ENCODE measurements at places on chromosomes 2 and 18. TPM values are rescaled to one million over a fixed set of nuclear protein-coding genes. Genes with fewer than 3 reads are reported as not detected.

The CRIM1 gene
- polyA plus RNA-seq = 79.7 TPM

DNA sequence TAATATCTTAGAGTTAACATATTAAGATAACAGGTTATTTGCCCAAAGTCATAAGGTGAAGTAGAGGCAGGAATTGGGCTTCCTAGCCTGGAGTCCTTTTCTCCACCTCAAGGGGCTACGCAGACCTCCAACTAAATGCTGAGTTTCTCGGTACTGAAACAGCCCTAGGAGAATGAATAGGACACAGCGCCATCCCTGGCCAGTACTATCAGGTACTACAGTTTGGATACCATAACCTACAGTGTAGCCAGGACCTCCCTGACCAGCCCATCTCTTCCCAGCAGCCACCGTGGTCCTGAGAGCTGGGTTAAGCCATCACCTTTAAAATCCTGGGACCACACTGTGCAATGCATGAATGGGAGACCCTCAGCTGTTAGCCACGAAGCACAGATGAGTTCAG lies 15.7 kb downstream of the CASP8 start:
- no peak for DNase-seq

GRCh38 chr2:99554238-99554637 lies 64.4 kb upstream of the REV1 start:
- no peak for DNase-seq

GRCh38 chr2:97953853-97954252 lies 41.9 kb downstream of the TMEM131 start:
- DNase-seq = no peak

- no peak for DNase-seq
Observed at GRCh38 chr2:223909001-223909741, 36.0 kb downstream of the WDFY1 start.

- DNase-seq = peak; percentile 1
Observed at GRCh38 chr18:75727456-75727855, 300.0 kb upstream of the SMIM21 start.

DNA sequence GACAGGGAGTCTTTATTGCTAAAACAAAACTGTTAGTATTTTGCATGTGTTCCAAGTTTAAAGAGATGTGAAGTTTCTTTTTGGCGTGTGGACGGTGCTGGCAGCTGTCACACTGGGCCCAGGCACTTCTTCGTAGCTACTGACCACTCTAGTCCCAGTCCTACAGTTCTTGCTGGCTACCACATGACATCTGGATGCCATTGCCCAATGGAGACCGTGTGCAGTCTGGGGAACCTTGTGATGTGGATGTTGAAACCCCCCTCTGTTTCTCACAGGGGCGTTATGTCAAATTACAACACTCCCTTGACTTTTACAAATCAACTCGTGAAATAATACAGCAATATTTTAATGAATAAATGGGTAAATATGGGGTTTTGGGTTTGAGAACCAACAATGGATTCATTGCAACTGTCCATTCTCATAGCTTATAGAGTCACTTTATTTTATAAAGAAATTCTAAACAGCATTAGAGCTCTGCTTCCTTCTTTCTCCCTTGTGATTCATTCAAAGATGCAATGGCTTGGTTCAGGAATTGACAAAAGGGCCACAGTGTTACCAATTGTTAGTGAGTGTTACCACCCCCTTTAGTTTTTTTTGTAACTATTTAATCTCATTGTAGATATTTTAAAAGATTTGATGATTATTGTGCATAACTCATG lies 1.2 kb downstream of the GPD2 start:
- no peak for DNase-seq

- no peak for DNase-seq
Observed at GRCh38 chr2:74037379-74037860, 52.7 kb downstream of the TET3 start.

DNA sequence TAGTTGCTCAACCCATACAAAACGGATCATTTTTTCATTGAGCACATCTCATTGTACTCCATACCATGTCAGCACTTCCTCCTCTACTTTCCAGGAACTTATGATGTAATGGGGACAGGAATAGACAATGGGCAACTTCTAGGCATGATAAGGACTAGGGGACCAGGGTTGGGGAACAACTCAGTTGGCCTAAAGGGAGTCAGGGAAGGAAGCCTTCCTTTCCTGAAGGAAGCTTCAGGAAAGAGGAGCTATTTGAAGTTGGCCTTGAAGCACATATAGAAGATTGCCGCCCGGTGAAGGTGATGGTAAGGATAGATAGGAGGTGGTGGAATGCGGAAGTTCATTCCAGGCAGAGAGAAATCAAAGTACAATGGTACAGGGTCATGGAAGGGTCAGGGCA lies 283.9 kb downstream of the SLC8A1 start:
- DNase-seq = no peak

DNA sequence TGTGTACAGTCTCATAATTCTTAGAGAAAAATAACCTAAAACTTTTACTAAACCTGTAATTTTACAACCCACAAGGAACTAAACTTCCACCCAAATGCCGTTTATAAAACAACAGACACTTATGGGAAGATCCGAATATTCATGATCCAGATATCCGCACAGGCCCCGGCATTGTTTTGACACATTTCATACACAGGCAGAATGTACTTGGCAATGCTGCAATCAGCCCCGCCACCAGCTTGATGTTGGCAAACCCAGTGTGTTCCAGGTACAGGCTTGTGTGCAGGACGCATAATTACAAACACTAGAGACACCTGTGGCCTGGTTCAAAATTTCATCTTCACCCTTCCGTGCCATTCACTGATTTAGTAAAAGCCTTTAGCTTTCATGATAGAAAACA lies 393.0 kb upstream of the SALL3 start:
- DNase-seq = no peak

The ADRA2B gene
- polyA plus RNA-seq = 4.5 TPM

The MAPK4 gene
- 10.5 TPM for polyA plus RNA-seq

DNA sequence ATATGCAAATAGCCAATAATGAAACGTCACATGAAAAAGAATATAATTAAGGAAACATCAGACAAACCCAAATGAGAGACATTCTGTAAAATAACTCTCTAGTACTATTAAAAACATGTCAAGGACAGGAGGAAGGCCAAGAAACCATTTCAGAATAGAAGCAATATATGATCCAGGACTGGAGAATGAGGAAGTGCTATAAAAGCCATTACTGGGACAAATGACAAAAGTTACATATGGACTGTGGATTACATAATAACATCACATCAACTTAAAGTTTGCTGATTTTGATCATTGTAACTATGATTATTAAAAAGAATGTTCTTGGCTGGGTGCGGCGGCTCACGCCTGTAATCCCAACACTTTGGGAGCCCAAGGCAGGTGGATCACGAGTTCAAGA lies 81.3 kb downstream of the CRACDL start:
- no peak for DNase-seq

- DNase-seq = no peak
Observed at GRCh38 chr2:67633212-67633856, 236.2 kb downstream of the ETAA1 start.

DNA sequence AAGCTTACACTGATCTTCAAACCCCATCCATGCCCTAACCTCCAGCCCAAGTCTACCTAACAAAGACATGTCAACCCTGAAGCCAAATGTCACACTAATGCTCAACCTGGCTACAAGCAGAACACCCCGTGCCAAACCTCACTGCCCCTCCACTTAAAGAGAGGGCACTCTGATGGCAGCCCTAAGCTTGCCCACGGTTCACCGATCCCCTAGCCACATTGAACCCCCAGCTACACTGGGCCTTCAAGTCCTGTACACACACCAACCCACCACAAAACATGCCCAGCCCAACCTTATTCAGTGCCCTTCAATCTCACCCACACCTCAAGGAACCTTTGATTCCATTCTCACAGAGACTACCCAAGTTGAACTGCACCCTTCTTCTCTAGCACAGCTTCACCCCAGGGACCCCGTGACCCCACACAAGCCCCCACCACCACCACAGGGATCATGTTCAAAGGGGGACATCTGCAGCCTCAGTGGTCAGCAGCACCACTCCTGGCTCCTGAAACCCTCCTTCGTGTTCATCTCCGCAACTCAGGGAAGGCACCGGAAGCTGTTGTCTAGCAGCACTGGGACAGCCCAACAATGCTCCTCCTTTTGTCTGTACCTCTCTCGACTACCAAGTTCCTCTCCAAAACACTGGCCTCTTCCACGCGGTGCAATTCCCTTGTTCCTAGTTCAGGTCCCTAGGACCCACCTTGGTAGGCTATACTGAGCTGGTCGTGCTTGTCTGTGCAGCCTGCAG lies 218.8 kb downstream of the CYP26B1 start:
- no peak for DNase-seq

DNA sequence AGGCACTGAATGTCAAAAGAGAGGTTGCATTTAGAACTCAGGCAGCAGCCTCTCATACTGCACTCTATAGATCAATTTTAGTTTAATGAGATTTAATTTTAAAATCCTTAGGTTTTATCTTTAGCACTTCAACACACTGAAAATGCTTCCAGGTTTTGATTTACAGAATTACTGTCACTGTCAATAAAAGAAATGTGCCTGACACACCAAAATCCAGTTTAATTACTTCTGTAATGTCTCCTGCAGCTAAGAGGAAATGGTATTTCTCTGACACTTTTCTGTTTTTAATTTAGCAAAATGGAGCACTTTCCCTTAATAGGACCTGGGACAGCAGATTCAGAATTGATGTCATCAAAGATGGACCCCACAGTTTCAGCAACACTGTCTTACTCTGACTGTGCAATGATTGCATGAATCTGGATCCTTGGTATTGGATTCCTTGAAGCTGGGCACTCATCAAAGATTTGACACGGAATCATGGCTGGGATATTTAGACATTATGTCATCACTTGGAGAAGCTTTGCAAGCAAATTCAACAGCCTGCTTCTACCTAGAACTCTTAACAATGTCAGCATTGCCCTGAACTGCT lies 576.5 kb downstream of the NRXN1 start:
- no peak for DNase-seq

DNA sequence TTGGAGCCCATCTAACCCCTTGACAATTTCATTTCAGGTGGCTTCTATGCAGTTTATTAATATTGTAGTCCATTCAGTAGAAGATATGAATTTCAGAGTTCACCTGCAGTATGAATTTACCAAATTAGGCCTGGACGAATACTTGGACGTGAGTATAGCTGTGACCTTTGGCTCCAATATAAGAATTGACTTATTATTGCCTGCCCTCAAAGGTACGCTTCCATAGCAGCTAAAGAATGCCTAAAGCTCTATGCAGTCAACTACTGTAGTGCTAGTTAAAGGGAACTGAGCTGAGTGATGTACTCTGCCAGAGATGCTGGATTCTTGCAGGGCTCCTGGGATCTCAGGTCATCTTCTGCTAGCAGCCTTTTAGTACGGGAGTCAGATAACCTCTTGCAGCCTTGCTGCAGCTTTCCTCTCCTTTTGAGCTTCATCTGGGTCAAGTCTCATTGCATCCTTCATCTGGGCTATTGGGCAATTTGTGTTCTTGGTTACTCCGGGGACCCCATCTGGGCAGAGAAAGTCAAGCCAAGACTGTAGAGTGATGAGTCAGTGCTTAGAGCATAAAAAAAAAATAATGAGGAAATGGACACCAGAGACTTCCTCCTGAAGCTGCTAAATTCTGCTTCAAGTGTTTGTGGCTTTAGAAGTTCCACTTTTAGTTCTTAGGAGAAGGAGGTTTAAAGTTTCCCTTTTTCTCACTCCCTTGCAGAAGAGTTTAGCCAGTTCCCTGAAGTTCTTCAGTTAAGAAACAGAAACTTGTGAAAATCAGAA lies 105.6 kb downstream of the PRPF40A start:
- no peak for DNase-seq

DNA sequence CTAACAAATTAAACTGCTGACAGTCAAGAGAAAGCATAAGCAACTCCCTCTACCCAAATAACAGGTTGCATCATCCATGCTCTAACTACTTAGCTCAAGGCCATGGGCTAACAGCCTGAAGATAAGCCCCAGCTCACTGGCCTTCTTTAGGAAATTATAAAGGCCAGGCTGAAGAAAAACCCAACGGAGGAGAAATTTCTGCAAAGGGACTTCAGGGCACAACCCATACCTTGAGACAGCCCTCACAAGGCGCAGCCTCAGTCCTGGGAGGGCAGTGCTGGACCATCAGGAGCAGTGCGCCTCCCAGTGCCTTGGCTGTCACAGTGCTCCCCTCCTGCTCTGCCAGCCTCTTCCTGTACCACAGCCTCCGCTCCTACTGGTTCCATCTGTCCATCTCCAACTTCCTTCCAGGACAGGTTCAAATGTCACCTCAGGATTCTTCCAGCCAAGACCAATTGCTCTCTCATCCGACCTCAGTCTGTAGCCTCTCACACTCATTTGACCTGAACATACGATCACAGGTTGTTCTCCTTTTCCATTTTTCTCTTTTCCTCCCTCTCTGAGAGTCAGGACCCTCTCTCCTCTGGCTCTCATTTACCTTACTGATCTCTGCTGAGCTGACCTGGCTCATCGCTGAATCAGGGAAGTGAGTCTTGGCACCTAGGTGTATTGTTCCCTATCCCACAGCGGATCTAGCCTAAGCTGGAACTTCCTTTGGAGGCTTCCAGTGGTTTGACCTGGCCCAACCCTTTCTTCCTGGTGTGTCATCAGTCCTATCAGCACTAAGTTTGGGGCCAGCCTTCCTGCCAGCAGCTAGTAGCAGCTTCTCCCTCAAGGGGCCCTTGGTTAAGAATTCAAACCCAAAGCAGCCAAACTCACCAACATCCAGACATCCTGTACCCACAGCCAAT lies 1.9 kb downstream of the MCFD2 start:
- no peak for DNase-seq

The SCYGR4 gene
- polyA plus RNA-seq = not detected

The ALPG gene
- polyA plus RNA-seq = not detected

GRCh38 chr18:10064267-10064666 lies 150.5 kb downstream of the VAPA start:
- no peak for DNase-seq

The IL1F10 gene
- not detected for polyA plus RNA-seq
